Smooth muscle cell of trachea (primary cell): ENCODE measurements at places on chromosomes 5 and 9. TPM values are rescaled to one million over a fixed set of nuclear protein-coding genes. Genes with fewer than 3 reads are reported as not detected.

ZNF618 gene
- total RNA-seq, result 10.4 and 12.9 TPM in 2 replicates

PPIC gene
- total RNA-seq, result 57.7 and 69.8 TPM in 2 replicates

FOXD4L4 gene
- total RNA-seq, result 0.17 and 0.29 TPM in 2 replicates

ECM2 gene
- 5.7 and 6.1 TPM in 2 replicates for total RNA-seq

RNF208 gene
- 0.15 and 0.50 TPM in 2 replicates for total RNA-seq

JADE2 gene
- total RNA-seq, result 40.7 and 46.5 TPM in 2 replicates
